ENCODE measurements at places on chromosomes 13 and 19.

- no peak for DNase-seq
These were observed 156.8 kb upstream of the SOX1 start for GRCh38 chr13:111909971-111910671.

DNA sequence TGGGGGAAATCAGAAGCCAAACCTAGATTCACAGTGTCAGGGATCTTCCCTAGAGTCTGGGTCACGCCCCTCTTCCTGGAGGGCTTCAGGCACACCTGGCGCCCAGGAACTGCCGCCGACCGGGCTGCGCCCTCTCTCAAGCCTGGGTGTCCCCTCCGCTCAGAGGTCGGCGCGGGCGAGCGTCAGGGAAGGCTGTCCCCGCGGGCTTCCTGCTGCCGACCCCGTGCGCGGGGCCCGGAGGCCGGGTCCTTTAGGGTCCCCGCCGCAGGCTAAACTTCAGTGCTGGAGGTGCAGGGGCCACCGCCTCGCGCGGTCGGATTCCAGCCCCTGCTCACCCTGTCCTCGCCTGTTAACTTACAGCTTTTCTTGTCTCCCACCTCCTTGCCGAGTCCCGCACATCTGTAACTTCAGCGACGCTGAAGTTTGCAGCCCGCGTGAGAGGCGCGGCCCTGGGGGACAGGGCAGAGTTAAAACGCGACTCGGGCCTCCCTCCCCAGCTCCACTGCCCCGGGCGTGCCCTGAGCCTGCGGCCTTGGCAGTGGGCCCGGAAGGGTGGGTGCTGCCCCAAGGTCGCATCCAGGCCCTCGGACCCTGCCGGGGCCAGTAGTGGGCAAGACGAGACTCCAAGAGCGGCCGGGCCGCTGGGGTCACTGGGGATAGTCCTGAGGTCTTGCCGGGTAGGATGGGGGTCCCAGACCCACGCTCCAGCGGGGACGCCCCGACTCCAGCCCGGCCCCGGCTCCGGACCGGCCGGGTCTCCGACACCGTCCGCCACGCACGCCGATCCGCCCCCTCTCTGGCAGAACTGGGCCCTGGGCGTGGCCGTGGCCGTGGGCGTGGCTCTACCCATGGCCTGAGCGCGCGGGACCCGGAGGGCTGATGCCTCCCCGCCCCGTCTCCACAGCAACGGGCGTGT lies 95.6 kb upstream of the ZNF98 start:
- no peak for DNase-seq

- no peak for DNase-seq
These were observed 7.7 kb upstream of the LRG1 start for GRCh38 chr19:4547303-4548237.

- DNase-seq: peak; percentile 92
These were observed 113.0 kb downstream of the TEX26 start for GRCh38 chr13:31045286-31046081.

DNA sequence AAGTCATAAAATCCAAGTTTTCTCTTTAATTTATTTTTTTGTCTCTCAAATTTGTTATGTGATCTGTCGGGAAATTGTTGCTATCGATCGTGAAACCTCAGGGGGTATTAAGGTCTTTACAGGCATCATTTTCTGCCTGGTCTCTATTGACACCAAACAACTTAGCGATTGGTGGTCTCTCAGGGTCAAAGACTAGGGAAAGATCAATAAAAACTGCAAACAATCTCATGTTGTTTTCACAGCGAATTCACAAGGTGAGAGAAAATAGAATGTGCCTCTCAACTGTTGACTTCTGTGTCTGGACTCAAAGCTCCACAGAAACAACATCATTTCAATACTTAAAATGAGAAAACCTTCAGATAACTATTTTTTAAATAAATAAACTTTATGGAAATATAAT lies 645.4 kb upstream of the MIR17HG start:
- no peak for DNase-seq

GRCh38 chr19:48624791-48625723 lies 5.8 kb downstream of the SPHK2 start:
- no peak for DNase-seq

DNA sequence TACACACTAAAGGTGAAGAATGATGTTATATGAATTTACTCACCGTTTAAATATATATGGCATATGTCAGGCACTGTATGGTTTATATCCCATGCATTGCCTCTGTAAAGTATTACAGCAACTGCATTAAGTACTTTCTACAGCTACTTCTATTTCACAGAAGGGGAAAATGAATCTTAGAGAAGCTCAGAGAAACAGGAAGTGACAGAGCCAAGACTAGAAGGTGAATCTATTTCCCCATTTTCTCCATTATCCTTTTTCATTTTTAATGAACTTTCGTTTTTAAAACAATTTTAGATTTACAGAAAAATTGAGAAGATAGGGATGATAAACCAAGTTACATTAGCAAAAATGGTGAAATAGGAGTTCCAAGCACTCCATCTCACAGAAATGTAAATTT lies 863.3 kb downstream of the UQCRFS1 start:
- no peak for DNase-seq

GRCh38 chr13:111232191-111232590 lies 88.3 kb upstream of the TEX29 start:
- DNase-seq: no peak

GRCh38 chr13:94256721-94257120 lies 222.8 kb downstream of the DCT start:
- DNase-seq: no peak

DNA sequence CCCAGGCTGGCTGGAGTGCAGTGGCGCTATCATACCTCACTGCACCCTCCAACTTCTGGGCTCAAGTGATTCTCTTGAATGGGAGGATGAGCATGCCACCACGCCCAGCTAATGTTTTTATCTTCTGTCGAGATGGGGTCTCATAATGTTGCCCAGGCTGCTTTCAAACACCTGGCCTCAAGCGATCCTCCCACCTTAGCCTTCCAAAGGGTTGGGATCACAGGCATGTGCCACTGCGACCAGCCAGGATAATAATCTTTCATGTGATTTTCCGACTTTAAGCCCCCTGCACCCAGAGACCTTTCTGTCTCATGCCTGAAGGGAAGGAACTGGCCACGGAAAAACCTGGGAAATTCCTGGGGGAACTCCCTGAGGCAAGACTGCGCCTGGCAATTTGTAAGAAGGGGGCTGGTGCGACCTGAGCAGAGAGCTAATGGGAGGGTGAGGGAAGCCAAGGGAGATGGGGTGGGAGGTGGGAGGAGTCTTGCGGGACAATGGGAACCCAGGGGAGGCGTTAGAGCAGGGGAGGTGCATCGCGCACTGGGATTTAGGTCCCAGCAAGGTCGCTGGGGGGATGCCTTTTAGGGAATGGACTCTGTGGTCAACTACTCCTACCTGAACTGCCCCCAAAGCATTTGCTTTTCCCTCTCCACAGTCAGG lies 1.2 kb upstream of the CCDC124 start:
- DNase-seq: no peak

DNA sequence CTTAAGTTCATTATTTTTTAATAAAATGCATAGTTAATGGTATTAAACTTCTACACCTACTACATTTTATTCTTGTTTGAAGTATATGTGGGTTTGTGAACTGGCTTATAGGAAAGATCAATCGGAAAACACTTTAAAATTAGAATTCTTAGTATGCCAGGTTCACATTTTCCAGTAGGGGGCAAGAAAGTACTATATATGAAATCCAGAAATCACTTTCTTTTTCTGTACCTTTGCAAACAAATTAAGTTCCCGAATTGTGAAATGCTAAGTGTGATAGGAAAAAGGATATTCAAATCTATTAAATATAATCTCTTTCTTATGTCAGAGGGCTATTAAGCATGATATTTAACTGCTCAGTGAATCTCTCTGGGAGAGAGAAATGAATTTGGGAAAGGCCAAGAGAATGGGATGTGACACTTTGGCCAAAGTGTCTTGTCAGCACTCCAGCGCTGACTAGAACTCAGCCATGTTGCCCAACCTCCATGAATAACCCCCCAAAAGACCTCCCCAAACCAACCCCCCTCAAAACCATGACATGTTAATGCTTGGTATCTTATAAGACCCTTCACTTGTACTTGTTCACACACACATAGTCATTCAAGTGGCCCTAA lies 122.6 kb upstream of the SLC10A2 start:
- DNase-seq: no peak

DNA sequence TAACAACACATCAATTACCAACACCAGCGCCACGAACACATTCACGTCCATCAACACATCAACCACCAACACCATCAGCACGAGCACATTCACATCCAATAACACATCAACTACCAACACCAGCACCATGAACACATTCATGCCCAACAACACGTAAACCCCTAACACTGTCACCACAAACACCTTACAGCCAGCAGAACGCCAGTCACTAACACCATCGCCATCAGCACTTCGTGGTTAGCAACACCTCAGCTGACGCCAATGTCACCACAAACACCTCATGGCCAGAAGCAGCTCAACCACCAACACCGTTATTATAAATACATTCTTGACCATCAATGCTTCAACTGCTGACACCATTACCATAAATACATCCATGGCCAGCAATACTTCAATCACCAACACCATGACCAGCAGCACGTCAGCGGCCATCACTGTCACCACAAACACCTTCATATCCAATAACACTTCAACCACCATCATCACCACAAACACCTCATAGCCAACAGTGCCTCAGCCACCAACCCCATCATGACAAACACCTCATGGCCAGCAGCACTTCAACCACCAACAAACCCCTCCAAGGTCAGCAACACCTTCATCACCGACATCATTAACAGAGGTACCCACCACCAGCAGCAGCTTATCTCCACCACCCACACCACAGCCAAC lies 9.4 kb downstream of the FCER2 start:
- no peak for DNase-seq

DNA sequence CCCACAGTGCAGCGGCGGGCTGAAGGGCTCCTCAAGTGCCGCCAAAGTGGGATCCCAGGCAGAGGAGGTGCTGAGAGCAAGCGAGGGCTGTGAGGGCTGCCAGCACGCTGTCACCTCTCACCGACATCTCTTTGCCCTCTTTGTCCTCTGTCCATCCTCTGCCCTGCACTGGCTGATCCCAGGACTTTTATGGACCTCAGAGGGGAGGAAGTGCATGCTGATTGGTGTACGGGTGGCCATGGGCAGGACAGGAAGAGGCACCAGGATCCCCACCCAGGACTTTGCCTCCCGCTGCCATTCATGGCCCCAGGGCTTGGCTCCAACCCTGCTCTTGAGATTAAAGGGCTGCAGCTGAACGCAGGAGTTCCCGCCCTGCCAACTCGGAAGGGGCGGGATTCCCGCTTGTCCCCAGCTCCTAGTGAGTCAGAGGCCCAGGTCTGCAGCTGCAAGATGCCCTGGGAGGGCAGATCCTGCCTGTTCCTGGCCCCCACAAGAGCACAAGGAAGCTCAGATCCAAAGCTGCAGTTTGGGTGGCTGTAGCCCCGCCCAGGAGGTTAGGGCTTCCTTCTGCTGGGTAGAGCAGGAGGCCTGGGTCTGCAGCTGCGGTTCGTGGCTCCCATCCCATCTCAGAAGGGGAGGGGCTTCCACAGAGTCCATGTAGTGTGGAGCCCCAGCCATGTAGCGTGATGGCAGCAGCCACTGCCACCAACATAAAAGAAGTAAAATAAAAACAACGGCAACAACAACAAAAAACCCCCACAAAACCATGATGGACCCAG lies 1716.7 kb downstream of the SLITRK1 start:
- no peak for DNase-seq

DNA sequence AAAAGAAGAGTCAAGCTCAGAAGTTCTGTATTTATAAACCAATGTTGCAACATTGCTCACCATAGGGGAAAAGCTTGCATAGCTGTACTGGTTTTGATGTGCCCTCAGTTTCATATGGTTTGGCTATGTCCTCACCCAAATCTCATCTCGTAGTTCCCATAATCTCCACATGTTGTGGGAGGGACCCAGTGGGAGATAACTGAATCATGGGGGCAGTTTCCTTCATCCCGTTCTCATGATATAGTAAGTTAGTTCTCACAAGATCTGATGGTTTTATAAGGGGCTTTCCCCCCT lies 73.9 kb downstream of the TNFRSF19 start:
- DNase-seq: no peak

DNA sequence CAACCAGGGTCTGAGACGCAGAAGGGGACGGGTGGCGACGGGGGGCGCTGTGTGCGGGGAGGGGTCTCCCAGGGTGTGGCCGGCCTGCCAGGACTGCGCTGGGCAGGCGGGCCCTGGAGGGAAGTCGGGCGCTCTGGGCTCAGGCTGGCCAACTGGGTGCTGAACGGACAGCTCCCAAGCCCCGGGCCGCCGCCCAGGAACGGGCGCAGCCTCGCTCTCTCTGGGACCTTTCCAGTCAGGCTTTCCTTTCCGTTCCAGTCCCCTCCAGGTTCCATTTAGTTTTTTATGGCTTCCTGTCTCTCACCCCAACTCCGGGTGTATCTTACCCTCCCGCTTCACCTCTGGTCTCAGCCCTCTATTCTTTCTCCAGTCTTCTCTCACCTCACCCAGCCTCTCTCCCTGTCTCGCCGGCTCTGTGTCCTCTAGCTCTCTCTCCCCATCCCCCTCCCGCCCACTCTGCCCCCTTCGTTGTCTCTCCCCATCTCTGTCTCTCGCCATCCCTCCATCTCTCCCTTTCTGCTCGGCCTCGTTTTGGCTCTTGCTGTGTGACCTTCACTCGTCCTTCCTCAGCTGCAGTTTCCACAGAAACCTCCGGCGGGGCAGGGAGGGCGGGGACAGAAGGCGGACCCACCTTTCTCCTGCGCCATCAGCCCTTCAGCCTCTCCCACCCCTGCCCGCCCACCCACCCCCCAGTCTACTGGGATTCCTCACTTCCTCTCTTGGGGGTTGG lies 3.3 kb upstream of the ATP1A3 start:
- peak; percentile 86 for DNase-seq

DNA sequence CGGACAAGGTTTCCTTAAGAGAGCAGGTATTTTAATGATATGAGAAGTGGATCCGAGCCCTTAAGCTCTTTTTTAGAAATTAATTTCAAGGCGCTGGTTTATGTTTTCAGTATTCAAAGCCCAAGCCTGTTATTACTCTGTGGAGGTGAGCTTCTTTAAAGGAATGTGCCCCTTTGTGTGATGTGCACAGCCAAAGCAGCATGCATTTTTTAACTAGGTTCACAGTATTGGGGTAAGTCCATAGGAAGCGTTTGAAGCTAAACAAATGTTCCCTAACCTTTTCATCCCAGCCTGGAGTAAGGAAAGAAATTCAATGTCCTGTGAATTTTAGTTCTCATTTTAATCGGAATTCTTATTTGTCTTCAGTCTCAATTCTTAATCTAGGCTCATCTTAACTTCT lies 217.5 kb downstream of the KCTD12 start:
- DNase-seq: no peak

DNA sequence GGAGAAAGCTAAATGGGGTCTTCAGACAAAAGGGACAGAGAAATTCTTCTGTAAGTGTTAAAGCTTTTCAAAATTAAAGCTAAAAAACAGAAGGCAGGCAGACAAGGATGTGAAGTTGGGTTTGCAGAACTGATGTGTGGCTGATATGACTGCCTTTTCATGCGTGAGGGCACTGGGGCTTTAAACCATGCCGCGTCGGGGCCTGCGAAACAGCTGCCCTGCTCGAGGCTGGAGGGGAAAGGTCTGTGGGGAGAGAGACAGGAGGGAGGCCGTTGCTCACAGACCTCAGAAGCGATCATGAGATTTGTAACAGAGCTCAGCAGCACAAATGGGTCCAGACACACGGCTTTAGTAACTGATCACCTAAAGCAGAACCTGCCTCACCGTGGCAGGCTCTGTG lies 23.5 kb downstream of the CAPS start:
- no peak for DNase-seq

GRCh38 chr13:97659602-97660001 lies 225.6 kb downstream of the RAP2A start:
- DNase-seq: no peak

- no peak for DNase-seq
These were observed 1.5 kb downstream of the FCAR start for GRCh38 chr19:54875506-54875905.

Measured in hepatic stellate cell (primary cell).